ENCODE measurements at places on chromosomes 2 and 18.

DNA sequence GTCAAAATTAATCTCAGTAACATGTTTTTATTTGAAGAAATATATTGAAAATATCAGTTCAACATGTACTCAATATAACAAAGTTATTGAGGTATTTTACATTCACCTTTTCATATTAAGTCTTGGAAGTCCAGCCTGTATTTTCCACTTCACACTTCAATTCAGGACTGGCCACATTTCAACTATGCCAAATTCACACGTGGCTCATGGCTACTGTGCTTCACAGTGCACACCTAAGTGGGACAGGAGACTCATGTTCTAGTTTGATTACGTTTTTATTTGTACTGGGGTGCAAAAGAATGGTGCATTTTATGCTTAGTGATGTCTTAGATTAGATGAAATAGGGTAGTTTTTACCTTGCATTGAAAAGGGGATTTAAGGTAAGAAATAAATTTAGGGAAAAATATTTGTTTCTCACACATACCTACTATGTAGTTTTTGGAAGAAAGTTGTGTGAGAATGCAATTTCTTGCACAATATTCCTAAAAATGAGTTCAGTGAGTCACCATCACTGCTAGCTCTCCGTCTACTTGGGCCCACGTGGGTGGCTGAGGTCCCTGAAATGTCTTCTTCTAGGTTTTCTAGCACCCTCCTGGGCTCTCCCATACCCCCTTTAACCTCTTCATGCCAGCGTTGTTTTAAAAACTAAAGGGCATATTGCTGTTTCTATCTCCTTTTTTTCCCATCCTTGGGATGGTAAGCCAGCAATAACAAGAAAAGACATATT lies 87.0 kb downstream of the ST6GAL2 start:
- no peak for DNase-seq

GRCh38 chr2:145601361-145601925 lies 1081.5 kb upstream of the ZEB2 start:
- no peak for DNase-seq

GRCh38 chr18:47899107-47899840 lies 31.2 kb downstream of the SMAD2 start:
- DNase-seq, result no peak

DNA sequence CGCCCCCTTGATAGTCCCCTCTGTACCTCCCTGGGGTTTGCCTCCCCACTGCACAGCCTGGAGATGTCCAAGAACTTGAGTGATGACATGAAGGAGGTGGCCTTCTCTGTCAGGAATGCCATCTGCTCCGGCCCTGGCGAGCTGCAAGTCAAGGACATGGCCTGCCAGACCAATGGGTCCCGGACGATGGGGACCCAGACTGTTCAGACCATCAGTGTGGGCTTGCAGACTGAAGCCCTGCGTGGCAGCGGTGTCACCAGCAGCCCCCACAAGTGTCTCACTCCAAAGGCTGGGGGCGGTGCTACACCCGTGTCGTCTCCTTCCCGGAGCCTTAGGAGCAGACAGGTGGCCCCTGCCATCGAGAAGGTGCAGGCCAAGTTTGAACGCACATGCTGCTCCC lies 119.9 kb downstream of the MTCL1 start:
- no peak for DNase-seq

DNA sequence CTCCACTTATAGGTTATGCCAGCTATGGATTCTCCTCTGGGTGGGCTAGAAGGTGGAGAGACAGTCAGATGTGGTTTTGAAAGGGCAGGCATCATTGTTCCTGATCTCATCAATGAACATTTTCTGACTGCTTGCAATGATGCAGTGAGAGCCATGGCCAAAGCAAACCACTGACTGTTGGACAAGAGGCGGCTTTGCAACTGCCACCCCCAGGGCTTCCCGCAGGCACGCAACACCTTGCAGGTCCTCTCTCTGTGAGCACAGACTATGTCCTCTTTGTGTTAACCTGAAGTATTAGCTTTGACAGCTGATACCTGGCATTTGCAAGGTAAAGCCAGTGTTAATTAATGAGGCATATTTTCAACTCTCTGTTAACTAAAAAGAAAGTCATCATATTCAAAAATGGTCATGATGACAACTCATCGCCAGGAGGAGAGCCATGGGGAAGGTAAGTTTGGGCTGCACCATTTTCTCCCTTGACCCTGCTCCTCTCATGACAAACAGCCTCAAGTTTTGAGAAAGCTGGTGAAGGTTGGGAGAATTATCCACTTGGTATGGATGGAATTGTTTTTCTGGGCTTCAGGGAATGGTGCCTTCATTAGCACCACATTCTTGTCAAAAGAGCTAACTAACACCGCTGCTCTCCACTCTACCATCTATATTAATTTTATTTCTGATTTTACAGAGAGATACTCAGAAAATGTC lies 14.9 kb upstream of the FAM124B start:
- no peak for DNase-seq

GRCh38 chr2:170886386-170886785 lies 42.7 kb upstream of the GORASP2 start:
- peak; percentile 26 for DNase-seq

DNA sequence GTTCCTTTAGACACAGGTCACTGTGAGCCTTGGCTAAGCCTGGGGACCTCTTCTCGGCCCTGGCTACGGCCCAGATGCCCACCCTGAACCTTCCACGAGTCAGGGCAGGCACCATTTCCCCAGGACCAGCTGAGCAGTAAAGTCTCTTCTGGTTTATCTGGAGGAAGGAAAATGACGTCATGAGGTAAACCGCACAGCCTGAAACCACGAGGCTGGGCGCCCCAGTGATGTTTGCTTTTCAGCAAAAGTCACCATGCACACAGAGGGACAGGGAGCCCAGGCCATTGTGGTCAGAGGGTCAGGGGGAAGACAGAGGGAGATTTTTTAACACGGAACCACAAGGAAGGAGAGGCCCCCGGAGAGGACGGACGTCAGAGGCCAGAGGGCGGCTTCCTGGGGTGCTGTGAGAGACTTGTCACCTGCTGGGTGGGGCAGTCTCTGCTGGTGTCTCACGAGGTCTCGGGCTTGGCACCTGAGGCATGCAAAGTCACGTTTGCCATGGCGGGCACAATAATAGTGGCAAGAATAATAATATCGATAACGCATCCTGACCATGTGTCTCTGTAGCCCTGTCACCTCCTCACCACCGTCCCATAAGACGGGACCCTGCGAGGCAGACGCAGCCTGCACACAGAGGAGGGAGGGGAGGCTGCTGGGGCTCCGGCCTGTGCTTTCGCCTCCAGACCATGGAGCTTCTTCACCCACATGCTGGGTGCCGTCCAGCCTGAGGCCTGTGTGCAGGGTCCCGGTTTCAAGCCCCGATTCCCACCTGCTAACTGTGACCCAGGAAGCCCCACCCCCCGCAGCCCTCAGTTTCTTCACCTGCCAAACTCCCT lies 33.2 kb upstream of the FOSL2 start:
- peak; percentile 90 for DNase-seq

GRCh38 chr2:76867854-76868253 lies 654.3 kb downstream of the LRRTM4 start:
- peak; percentile 46 for DNase-seq

DNA sequence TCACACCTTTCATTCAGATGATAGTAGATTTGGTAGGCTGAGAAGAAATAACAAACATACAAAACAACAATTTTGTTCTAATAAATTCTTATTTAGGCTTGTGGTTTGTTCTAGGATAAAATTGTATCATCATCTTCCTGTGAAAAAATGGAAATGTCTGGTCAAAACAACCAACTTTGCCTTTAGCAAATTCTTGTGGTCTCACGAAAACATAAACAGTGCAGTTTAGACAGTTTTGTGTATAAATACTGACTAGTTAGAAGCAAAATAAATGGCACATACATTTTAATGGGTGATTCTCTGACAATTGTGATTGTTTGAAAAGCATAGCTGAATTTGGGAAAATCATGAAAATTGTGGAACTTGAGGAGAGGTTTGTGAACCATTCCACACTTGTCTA lies 180.1 kb downstream of the TDRD15 start:
- no peak for DNase-seq

DNA sequence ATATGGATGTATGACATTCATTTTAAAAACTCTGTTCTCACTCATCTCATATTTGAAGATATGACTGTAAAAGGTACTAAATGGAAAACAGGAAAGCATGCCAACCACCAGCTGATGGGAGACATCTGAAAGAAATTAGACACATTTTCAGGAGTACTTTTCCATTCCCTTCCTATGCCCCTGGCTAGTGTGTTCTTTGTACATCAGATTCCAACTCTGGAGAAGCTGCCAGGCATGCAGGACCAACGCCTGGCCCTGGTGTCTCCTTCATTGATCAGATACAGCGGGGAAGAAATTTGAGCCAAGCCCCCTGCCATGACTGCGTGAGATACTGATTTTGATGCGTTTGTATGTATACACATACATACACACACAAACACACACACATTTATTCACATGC lies 599.0 kb upstream of the SYT4 start:
- no peak for DNase-seq

DNA sequence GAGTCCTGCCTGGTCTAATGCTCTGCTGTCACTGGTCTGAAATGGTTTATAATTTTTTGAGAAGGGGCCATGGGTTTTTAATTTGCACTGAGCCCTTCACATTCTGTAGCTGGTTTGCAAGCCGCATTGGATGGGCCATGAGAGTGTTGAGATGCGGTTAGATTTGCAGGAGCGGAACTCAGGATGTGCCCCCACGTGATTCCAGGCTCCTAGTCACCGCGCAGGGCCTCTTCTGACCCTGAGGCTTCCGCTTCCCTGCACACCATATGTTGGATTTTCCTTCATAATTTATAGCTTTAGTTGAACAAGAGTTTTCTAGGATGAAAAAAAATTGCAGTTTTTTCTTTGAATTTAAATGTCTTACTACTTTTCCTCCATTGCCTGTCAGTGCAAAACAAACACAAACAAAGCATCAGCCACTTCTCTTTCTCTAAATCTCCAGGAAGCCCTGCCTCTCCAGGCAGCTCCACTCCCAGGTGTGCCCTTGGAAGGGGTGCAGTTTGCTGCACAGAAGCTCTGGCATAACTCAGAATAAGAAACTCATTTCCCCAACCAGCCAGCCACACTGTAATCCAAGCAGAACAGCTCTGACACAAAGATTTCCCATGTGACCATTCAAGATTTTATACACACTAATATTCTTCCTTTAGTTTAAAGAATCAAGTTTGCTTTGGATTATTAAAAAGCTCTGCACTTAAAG lies 18.4 kb upstream of the TPO start:
- DNase-seq, result no peak

DNA sequence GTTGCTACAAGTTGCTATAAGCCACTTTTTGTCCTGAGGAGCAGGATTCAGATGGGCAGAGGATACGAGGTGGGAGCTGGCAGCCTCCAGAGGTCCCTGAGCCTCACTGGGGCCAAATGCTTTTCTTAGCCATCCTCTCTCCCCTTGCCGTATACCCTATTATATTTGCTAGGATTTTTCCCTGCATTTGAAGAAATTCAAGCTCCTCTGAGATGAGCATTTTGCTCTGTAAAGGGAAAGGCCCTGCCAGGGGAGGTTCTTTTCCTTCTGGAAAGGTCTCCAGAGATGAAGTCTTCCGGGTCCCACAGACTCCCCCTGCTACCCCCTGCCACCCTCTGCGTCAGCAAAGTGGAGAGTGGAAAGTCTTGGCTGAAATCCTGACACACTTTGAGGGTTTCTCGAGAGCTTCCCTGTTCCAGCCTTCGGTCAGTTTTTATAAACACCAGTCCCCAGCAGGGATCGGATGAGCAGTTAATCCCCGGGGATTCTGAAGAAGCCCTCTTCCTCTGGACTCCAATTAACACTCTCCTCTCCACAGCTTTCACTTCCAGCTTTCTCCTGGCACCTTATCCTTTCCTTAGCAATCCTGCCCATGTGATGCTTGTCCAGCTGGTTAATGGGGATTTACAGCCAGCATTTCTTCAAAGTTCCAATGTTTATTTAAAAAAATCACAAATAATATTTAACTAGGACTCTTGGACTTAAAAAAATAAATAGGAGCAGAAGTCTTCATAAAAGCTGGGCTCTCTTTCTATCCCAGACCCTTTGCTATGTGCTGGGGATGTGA lies 13.1 kb downstream of the CYRIA start:
- DNase-seq, result peak; percentile 46

DNA sequence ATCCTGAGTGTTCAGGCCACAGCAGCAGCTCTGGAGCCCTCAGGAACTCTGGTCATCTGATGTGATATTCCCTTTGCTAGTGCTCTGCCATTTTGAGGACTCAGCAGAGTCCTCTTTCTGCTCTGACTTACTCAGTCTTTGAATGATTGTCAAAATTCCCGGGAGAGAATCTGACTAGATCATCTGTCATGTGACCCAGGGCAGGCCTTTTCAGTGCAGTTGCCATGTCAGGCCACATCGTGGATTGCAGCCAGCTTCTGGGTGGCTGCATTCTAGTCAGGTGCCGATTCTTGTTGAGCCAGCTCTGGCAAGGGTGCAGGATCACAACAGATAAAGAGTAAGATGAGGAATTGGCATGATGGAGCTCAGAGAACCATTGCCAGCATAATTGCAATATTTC lies 795.6 kb downstream of the CPS1 start:
- peak; percentile 1 for DNase-seq

DNA sequence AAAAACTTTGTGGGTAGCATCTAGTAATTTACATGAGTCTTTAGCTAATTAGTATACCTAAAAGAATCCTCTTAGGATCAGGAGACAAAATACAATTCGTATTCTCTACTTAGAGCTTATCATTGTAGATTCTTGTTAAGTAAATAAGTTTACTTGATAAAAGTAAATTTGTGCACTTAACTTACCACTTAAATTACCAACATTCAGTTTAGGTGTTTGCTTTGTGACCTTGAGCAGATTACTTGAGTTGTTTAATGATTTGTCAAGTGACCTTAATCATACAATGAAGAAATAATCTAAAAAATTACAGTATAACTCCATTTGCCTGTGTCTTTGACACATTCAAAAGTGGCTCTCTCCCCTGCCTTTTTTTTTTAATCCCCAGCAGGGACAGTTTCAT lies 67.2 kb upstream of the UBXN4 start:
- no peak for DNase-seq

DNA sequence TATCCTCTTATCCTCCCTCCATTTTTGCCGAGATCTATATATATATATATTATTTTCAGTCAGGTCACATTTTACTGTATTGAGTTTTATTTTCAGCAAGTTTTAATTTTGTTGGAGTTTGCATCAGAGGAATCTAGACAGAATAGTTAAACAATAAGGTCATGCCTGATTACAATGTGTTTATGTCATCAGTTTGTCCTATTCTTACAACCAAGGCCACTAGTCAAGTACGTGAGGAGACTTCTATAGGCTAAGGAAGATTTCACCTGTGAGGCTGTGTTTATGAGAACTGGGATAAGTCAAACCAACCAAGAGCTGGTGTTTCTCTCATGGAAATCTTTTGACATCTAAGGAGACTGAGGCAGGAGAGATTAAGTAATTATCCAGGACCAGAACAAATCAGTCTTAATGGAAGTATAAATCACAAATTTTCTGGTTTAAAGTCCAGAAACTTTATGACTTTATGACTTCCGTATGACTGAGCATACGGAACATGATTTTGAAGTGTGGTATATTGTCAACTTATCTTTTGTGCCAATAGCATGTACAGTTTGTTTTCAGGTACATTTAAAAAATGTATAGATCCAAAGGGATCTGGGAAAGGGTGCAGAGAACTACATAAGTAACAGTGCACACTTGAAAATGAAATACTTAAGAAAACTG lies 100.0 kb upstream of the DTNA start:
- no peak for DNase-seq

Data from brain microvascular endothelial cell (primary cell).